T47D (cell line): ENCODE measurements at places on chromosomes 13 and 19.

DNA sequence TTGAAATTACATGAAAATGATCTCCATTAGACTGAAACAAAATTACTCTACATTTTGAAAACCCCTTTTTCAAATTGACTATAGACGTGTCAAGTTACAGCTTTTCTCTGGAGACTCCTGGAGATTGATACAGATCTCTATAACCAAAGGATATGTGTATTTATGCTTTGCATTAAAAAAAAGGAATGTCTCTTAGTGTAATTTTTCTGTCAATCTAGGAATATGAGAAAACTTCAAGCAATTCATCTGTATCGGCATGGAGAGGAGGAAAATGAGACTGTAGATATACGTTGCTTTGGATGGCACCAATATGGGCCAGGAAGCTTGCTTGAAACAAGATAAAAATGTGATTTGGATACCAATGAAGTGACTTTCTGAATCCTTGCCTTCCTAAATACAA is 286.6 kb downstream of the PCDH9 start:
- DNase-seq, result no peak

DNA sequence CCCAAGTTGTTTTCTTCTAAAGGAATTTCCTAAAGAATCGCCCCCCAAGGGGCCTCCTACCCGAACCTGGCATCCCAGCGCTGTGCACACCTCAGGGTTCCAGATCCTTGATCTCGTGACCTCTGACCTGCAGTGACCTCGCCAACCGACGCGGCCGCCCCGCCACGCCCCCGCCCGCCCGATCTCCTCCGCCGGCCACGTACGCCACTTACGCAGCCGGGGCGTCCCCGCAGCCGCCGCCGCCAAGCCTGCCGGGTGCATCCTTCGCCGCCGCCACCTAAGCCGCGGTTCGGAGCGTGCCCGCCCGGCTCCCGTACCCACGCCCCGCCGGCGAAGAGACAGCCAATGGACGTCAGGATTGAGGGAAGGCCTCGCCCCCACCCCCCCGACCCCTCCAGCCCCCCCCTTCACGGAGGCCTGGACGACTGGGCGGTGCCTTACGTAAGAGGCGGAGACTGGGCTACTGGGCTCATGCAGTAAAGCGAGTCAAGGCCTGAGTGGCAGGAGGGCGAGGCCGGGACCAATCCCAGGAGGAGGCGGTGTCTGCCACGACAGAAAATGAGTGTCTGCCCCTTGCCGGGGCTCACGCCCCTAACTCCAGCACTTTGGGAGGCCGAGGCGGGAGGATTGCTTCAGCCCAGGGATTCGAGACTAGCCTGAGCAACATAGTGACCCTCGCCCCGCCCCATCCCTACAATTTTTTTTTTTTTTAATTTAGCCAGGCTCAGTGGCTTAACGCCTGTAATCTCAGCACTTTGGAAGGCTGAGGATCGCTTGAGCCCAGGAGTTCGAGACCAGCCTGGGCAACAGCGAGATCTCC is at the start of gene YIF1B:
Gene YIF1B (minus strand): TSS at position 291 of the 820 bp plus-strand sequence. CDS start 30 bp downstream, at position 261.
- DNase-seq, result peak; percentile 96

DNA sequence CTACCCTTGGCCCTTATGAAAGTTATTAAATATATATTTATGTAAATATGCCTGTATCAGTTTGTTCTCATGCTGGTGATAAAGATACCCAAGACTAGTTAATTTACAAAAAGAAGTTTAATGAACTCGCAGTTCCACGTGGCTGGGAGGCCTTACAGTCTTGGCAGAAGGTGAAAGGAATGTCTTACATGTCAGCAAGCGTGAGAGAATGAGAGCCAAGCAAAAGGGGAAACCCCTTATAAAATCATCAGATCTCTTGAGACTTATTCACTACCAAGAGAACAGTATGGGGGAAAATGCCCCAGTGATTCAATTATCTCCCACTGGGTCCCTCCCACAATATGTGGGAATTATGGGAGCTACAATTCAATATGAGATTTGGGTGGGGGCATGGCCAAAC is 506.0 kb upstream of the ATXN8OS start:
- no peak for DNase-seq

DNA sequence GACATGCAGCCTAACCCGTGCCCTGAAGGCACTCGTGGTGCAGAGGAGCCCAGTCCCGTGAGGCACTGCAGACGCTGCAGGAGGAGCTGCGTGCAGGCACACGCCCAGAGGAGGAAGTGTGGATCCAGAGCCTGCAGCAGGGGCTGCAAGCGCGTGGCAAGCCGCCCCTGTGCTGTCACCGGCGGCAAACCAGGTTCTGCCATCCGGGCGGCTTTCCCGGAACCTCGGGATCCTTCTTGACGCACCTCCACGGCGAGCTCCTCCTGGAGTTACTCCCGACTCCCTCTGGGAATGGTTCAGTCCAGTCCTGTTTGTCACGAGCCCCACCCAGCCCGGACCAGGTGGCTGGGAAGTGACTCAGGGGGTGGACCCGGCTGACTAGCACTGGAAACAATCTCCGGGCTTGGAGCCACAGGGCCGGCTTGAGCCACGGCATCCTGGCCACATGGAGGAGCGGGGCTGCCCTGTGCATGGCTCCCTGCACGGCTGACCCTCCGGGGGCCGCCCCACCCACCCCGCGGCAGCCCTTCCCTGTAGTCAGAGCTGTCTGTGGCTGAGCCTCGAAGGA is 10.2 kb downstream of the DPP9 start:
- no peak for DNase-seq

DNA sequence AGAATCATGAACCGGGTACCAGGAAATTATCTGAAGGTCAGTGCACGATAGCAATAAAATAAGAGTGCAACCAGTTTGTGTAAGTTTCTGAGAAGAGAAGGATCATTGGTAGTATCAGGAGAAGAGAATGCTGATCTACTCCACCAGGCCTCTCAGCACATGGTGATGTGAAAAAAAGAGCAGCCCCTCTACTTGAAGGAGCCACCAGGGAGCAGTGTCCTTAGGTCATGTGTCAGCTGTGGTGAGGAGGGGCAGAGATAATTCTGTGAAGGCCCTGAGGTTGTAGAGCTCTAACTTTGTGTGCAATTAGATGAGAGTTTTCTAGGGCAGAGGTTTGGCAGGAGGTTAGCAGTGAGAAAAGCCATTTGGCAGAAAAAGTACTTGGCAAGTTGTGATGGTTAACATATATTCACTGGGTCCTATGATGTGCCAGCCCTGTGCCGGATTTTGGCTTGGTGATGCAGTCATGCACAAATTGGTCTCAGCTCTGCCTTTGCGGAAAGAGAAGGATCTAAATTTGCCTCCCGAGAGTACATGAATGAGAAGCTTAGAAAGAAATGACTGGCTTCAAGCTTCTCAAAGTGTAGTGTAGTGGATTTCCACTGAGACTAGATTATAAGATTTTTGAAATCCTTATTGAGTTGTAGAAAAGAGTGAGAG is 19.2 kb upstream of the ZC3H13 start:
- no peak for DNase-seq

DNA sequence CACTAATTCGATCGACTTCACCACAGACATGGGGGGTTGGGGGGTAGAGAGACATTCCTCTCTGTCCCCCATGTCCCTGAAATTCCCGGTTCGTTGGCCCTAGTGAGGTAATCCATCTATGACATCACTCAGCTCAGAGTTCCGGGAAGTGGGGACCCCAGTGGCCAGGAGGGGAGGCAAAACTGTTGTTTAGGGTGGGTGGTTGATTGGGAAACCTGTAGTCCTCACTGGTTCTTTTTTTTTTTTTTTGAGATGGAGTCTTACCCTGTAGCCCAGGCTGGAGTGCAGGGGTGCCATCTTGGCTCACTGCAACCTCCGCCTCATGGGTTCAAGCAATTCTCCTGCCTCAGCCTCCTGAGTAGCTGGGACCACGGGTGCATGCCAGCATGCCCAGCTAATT is at the start of gene ARRDC5:
Gene ARRDC5 (minus strand): TSS at position 101 of the 400 bp plus-strand sequence. CDS start 71 bp downstream, at position 30.
- DNase-seq, result no peak

DNA sequence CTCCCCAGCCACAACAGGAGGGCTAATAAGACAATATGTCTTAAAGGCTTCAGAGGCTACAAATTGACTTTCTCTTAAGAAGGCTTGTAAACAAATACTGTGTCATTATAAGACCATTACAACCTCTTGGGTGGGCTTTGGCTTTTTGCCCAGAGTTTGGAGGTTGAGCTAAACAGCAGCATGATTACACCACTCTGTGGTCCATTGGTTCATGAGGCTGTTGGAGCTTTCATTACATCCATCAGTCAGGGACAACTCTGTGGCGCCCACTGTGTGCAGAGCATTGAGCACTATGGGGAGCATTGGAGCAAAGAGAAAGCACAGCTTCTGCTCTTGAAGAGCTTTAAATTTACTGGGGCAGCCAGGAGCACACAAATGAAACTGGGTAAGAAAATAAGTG is 75.9 kb downstream of the TNFSF11 start:
- no peak for DNase-seq

DNA sequence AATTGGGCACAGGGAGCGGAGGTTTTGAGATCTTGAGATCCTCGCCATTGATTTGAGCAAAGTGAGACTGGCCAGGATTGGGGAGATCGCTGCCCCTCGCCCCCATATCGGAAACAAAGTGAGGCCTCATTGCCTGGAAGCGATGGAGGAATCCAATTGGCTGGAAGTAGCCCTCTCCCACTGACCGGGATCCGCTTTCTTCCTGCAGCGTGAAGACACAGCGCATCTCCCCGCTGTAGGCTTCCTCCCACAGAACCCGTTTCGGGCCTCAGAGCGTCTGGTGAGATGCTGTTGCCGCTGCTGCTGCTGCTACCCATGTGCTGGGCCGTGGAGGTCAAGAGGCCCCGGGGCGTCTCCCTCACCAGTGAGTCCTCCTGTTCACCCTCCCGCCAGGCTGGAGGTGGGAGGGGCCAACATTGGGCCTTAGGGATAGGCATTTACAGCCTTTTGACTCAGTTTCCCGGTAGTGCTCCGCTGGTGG is 438 bp downstream of the PRKCSH start:
- no peak for DNase-seq

DNA sequence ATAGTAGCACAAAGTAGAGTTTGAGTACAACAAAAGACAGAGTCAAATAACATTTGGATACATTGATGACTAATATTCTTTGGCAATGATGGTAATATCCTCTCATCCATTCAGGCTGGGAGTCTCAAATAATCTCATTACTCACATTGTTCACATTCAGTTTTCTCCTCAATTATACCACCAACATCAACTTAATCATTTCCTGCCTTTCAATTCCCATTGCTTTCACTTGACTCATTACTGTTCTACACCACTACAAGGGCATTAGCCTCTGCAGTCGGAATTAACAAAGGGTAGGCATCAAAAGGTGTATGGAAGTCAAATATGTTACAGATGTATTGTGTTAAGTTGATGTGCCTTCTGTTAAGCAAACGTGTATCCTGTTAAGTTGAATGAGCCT is 518.4 kb upstream of the SLITRK1 start:
- DNase-seq, result no peak

DNA sequence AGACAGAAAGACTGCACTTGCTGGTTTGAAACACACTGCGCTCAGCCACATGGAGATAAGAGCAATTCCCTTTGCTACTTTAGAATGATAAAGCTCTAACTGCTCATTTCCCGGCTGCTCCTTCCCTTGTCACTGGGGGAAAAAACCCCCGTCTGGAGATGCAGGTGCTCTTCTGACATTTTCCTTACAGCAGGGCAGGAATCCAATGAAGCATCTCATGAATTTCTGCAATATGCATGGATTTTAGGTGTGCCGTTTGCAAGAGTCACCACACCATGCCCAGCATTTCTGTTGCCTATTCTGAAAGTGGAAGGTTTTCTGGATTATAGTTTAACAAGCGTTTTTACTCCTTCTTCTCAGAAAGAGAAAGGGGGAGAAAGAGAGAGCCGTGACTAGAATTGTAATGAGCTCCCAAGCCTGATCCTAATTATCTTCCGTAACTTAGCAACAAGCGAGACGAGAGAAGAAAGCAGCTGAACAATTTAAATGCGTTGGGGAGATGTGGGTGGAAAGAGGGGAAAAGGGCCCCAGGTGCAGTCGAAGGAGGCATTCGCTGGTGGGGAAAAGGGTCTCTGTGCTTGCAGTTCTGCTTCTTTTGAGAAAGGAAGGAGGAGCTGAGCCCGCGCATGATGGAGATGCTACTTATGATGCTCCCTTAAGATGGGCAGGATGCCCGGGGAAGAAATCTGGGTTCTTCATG is 76.6 kb upstream of the SPATA13 start:
- DNase-seq, result no peak

DNA sequence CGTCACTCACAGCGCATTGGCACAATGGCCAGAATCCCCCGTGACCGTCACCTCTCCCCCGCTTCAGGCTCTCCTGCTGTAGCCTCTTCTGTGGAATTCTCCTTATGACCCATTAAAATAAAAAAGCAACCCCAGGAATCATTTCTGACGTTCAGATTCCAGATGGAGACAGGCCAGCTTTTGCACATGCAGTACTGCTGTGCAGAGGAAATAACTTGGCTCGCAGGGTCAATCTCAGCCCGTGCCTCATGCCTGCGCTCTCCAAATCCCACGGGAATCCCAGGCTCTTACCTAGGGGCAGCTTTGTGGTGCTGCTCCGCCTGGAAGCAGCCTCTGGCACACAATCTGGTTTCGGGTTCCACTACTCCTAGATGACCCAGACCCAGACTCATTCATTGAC is 32.7 kb upstream of the SOX1 start:
- no peak for DNase-seq

DNA sequence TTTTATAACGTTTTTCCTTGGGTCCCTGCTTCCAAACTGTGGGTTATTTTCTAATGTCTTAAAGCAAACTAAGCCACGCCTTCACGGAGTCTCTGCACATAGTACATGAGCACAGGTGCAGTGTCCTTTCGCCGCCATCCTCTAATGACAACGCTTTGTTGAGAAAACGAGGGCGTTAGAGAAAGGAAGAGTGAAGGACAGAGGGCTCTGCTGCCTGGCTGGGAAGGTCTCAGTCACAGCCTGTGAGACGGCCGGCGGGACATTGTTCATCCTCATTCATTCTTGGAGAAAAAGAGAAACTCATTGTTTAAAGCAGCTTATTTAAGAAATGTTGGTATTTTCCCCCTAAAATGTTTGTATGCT is 9.5 kb downstream of the IL17D start:
- no peak for DNase-seq

DNA sequence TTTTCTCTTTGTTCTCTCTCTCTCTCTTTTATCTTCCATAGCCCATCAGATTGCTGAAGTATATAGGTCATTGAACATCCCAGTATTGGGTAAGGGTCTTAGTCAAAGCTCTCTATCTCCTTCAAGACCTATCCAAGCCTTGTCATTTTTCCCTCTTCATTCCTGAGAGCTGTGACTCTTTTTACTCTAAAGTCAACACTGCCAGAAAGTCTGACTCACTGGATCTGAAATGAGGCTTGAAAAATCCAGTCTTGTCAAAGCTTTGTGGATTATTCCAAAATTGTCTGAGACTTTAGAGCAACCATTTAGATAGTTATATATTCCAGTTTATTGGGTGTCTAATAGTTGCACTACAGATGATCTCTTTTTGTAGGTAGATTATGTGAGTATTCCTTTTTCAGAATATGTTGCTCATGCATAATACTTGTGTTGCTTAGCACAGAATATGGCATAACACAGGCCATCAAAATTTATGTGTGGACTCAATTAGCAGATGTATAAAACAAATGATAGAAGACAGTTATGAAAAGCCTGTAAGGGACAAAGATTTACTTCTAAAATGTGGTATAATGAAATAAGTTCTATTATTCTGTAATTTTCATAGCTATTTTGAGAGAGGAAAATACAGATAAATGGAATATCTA is 389.3 kb upstream of the PCDH9 start:
- no peak for DNase-seq
